ENCODE measurements at places on chromosomes 13 and 19.
A peak's percentile ranks its signal among the peaks of the same experiment; 100 is the strongest.

DNA sequence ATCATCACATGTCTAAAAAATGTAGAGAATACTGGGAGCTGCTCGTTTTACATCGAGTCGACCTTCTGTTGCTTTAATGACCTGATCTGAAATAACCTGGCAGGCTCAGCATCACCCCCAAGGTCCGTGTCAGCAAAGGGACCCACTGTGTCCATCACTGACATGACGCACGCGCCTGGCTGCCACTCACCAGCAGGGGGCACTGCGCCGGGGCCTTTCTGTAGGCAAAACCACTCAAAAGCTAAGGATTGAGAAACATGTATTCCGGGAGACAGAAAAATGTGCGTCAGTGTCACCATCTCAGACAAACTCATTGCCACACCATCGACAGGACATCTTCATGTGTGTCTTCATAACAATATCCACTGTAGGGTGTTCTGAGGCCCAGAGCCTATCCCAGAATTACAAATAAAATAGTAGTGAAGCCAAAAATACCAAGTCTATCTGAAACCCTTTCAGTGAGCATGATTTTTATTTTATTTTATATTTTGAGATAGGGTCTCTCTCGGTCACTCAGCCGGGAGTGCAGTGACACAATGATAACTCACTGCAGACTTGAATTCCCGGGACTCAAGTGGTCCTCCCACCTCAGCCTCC, 130.3 kb upstream of the LSM14A start:
- no peak for ATAC-seq

GRCh38 chr19:3270902-3271301, 46.4 kb downstream of the CELF5 start:
- ATAC-seq = no peak

- no peak for ATAC-seq
Measured at GRCh38 chr13:112181336-112182067, 114.6 kb downstream of the SOX1 start.

DNA sequence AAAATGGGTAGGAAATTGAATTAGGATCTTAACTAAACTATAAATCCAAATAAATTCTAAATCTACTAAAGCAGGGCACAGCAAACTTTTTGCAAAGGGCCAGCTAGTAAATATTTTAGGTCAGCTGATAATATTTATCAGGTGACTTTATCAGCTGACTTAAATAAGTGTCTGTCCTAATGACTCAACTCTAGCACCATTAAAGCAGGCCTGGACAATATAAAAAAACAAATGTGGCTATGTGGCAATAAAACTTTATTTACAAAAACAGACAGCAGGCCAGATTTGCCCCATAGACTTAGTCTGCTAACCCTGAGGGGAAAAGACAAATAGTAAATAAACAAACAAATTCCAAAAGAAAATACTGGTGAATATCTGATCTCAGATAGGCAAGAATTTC, 27.7 kb upstream of the DOCK9 start:
- no peak for ATAC-seq

- no peak for ATAC-seq
Measured at GRCh38 chr19:48192750-48193149, 22.3 kb downstream of the ZSWIM9 start.

DNA sequence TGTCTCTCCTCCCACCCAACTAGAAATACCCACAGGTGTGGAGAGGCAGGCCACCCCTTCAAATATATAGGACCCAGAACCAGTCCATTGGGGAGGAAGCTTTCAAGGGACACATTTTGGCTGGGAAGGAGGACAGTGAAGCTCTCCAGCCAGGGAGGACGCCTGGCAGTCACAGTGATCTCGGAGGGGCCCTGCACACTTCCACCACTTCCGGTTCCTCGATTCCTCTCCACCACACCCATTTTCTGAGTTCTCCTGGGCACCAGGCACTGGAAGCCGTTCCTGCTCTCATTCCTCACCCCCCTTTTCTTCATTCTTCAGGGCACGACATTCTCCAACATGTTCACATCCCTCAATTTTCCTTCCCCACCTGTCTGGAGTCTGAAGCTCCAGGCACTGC, 30.4 kb upstream of the CEACAM21 start:
- no peak for ATAC-seq

- ATAC-seq = no peak
Measured at GRCh38 chr19:45778010-45778661, 4.2 kb downstream of the DMPK start.

- ATAC-seq = no peak
Measured at GRCh38 chr13:32409561-32410421, 18.1 kb downstream of the N4BP2L1 start.

DNA sequence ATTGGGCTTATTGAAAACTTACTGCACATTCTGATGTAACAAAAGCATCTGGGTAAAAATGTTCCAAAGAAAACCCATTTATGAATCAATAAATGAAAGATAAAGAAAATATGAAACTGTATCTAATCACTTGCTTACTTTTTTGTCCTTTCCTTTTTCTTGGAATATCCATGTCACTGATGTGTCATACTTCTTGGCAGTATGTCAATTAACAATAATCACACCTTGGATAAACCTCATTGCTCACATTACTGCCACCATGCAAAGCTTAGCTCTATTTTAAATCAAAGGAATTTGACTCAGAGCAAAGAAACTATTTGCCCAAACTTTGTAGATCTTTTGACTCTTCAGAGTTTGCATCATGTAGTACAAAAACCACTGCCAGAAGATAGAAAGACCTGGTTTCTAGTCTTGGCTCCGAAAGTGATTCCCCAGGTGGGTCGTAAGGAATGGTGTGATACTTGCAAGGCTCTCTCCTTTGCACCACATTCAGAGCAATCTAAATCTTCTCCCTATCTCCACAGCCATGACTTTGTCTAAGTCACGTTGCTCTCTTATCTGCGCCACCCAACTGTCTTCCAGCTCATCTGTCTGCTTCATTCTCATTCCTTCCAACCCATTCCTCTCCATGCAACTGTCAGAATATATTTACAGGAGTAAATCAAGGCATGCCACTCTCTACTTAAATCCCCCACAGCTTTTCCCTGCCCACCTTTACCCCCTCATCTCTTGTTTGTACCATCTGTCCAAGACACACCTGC, 311.9 kb downstream of the COG6 start:
- ATAC-seq = no peak

DNA sequence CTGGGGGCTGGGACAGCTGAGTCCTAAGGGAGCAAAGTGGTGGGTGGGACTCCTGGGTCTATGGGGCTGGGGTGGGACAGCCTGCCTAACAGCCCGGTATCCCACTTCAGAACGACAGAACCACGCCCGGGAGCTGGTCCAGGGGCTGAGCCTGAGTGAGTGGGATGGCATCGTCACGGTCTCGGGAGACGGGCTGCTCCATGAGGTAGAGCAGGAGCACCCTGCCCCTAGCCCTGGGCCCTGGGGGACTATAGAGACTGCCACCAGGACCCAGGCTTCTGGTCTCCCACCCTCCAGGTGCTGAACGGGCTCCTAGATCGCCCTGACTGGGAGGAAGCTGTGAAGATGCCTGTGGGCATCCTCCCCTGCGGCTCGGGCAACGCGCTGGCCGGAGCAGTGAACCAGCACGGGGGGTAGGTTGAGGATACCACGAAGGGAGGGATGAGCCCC, 8.6 kb downstream of the SPHK2 start:
- no peak for ATAC-seq

GRCh38 chr13:22961835-22962537, 218.8 kb upstream of the SGCG start:
- ATAC-seq = no peak

DNA sequence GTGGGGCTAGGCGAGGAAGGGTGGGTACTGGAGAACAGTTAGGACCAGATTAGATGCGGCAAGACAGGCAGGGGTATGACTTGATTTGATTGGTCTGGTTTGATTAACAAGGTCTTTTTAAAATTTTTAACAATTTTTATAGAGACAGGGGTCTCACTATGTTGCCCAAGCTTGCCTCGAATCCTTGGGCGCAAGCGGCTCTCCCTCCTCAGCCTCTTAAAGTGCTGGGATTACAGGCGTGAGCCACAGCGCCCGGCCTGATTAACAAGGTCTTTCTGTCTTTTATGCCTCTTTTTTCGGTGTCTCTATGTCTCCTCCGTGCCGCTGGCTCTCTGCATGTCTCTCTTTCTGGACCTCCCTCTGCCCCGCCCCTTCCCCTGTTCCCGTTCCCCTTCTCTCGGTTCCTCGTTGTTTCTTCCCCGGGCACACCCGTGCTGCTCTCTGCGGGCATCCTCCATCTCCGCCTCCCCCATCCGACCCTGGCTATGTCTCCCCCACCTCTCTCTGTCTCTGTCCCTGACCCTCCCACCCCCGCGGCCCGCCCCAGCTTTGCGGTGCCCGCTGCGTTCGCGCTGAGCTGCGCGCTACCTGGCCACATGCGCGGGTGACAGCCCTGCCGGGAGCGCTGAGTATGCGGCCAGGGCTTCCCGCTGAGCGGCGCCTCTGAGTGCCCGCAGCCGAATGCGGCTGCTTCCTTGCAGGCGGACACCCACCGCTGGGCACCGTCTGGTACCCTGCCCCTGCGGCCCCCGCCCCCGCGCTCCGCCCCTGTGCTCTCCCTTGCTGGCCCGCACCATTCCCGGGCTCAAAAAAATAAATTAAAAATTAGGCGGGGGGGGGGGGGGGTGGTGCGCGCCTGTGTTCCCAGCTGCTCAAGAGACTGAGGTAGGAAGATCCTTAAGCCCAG, 8.1 kb upstream of the SDHAF1 start:
- ATAC-seq = peak; percentile 76

- no peak for ATAC-seq
Measured at GRCh38 chr13:100561158-100561499, 27.5 kb downstream of the GGACT start.

GRCh38 chr13:21115231-21115630, 53.8 kb upstream of the LATS2 start:
- ATAC-seq = no peak

DNA sequence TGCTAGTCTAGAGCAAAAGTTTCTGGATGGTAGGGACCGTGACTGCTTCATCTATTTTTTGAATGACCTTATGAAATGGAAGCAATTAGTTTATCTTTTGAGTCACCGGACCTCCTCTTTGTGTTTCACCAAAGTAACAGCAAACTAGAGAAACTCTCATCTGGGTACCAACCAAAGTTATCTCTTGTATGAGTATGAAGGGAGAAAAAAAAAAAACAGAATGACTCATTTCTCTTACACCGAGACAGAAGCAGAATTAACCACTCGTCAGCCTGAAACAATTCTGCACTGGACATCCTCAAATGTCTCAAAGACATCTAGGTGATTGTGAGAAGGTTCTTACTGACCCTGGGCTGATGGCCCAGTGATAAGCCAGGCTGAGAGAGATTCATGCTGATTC, 18.3 kb downstream of the ZNF100 start:
- ATAC-seq = peak; percentile 50

DNA sequence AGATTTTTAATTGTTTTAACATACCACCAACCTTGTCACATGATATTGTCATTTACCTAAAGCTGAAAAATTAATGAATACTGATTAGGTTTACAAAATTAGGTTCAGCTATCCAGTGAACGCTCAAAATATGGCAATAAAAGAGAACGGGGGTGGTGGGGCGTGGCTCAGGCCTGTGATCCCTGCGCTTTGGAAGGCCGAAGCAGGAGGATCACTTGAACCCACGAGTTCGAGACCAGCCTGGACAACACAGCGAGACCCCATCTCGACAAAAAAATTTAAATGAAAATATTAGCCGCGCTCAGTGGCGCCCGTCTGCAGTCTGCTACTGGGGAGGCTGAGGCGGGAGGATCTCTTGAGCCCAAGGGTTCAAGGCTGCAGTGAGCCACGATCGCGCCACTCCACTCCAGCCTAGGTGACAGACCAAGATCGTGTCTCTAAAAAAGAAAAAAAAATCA, 516 bp upstream of the FAM32A start:
- ATAC-seq = no peak

- no peak for ATAC-seq
Measured at GRCh38 chr13:107421951-107422350, 793.4 kb downstream of the LIG4 start.

DNA sequence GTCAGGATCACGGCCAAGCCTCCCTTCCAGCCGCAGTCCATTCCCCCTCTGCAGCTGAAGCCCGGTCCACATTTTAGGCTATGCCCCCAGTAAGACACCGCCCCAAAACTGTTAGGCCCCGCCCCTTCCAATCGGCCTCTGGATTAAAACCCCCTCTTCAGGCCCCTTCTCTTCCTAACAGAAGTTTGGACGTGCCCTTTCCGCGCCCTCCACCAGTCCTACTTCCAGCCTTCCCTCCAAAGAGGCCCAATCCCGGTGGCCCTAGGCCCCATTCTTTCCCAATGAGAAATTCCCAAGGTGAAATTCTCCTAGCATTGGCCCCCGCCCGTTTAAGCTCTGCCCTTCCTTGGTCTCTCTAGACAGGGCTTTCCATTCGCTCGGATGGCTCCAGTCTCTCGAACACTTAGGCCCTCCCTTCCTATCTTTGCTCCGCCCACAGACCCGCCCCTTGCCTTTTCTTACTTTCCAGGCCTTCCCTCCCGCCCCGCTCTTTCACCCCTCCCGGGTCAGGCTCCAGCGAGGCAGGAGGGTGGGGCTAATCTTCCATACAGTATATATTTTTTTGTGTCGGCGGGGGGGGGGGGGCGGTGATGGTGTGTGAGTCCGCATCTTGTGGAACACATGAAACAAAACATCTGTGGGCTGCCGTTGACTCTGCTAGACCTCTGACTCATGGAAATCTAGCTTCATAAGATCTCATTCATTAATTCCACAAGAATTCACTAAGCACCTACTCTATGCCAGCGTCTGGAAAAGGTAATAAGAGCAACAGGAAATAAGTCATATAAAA, 13.6 kb downstream of the LTBP4 start:
- ATAC-seq = no peak

DNA sequence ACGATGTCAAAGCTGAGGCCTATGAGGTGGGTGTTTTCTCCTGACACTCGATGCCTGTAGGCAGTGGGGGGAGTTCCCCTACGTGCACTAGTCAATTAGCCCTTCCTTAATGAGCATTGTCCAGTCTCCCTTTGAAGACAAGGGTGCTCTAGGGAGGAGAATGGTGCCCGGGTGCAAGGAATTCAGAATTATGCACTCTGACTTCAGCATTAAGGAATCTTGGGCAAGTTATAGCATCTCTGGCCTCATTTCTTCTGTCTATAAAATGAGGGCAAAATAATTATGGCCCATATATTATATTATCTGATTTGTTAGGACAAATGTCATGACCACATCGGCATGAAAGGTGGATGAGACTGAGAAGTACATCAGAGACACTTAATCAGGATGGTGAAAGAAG, 82.1 kb upstream of the SLC7A1 start:
- ATAC-seq = no peak

DNA sequence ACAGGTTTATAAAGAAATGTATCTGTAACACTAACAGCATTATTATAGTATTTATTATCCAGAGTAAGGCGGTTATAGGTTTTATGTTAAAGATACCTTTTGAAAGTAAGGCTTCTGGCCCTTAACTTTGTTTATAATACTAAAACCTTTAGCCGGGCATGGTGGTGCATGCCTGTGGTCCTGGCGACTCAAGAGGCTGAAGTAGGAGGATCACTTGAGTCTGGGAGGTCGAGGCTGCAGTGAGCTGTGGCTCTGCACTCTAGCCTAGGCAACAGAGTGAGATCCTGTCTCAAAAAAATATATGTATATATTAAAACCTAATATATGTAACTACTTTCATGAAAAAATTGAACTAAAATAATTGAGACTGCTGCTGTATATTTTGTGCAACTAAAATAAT, 98.7 kb upstream of the KLF5 start:
- no peak for ATAC-seq

GRCh38 chr19:47389150-47389556, 30.2 kb downstream of the MEIS3 start:
- ATAC-seq = no peak

All from stimulated activated memory B cell treated with anti-CD40 and anti-IgM and Interleukin-4, amounts not matched to agents 10 μg/mL and 1 μg/mL and 100 μg/mL, for 72 hours (primary cell).